ENCODE measurements at places on chromosomes 13 and 19. TPM values are rescaled to one million over a fixed set of nuclear protein-coding genes. Genes with fewer than 3 reads are reported as not detected.

DNA sequence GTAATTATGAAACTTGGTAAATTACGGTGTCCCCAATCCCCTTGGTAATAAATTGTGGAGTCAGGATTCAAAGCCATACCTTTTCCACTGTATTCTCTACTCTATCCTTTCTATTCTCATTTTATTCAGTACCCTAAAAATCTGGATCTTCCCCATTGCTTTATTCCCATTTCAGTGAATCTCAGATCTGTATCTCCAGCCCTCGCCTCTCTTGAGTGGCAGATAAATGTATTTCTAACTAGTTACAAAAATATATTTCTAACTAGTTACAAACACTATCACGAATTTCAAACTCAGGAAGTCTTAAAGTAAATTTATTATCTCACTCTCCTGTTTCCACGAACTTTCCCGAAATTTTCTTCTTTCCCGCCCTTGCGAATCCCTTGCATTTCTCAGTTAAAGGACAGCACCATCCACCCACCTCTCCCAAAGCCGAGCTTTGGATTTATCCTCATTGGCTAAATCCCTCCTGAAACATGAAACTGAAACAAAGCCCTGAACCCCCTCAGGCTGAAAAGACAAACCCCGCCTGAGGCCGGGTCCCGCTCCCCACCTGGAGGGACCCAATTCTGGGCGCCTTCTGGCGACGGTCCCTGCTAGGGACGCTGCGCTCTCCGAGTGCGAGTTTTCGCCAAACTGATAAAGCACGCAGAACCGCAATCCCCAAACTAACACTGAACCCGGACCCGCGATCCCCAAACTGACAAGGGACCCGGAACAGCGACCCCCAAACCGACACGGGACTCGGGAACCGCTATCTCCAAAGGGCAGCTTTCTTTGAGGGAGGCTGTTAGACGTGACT lies 164.3 kb upstream of the PABPC3 start:
- no peak overlapping the region for H3K27ac ChIP-seq
- peaks cover 8% of the 10 kb centered on the region for H3K4me1 ChIP-seq
- H3K4me3 ChIP-seq, result peak overlapping the region; percentile 47
- peaks cover 38% of the 10 kb centered on the region for H3K27me3 ChIP-seq
- DNase-seq, result no peak

DNA sequence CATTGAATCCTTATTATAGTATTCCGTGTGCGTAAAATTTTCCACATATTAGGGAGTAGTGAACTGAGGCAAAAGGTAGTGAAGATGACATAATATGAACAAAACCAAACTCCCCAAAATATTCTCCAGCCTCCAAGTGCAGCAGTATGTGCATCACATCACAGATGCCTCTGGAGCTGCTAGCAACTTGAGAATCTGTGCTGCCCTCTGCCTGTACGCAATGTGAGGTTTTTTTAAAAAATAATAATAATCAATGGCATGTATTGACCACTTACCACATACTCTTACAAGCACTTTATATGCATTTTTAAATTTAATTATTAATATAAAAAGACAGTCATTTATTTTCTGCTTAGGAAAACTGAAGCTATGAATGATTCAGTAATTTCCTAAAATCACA lies 583.0 kb upstream of the SPRY2 start:
- no peak overlapping the region for H3K27ac ChIP-seq
- DNase-seq, result no peak
- no peaks in the 10 kb centered on the region for H3K4me1 ChIP-seq
- H3K4me3 ChIP-seq, result no peak overlapping the region
- H3K36me3 ChIP-seq, result no peaks in the 10 kb centered on the region

Gene SF3A2
- total RNA-seq, result 147 TPM

Gene CLIP3
- 2.7 TPM for total RNA-seq

DNA sequence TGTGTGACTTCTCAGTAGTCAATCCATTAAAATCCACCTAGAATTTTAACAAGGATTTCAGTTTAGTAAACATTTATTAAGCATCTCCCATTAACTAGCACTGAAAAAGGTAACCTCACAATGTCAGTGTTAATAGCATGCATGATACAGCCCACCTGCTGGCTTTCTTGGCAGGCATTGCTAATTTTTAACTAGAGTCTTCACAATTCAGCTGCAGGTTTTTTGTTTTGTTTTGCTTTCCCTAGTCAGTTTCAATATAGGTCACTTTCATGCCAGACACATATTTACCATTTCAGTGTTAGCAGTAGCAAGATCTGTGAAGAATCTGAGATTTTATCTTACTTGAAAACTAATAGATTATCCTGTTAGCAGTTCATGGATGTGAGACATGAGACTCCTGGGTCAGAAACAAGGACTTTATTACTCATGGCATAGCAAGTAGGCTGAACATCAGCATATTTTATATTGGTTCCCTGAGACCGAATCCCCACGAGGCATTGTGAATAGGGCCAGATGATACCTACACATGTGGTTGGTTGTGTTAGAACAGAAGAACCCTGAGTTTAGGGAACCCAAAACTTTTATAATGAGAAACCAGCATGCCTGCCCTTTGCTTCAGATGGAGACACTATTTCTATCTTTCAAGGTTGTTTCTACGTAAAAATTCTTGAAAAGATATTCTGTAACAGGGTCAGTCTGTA lies 198.0 kb upstream of the HTR2A start:
- DNase-seq, result no peak
- no peaks in the 10 kb centered on the region for H3K36me3 ChIP-seq
- H3K4me1 ChIP-seq, result no peaks in the 10 kb centered on the region
- peaks cover 12% of the 10 kb centered on the region for H3K27me3 ChIP-seq
- H3K27ac ChIP-seq, result no peak overlapping the region
- H3K4me3 ChIP-seq, result no peak overlapping the region

GRCh38 chr19:42270346-42271044 lies 1.4 kb downstream of the CIC start:
- H3K27ac ChIP-seq, result peak overlapping the region; percentile 92
- H3K27me3 ChIP-seq, result no peaks in the 10 kb centered on the region
- peaks cover 42% of the 10 kb centered on the region for H3K4me1 ChIP-seq
- peak; percentile 67 for DNase-seq
- no peak overlapping the region for H3K4me3 ChIP-seq

DNA sequence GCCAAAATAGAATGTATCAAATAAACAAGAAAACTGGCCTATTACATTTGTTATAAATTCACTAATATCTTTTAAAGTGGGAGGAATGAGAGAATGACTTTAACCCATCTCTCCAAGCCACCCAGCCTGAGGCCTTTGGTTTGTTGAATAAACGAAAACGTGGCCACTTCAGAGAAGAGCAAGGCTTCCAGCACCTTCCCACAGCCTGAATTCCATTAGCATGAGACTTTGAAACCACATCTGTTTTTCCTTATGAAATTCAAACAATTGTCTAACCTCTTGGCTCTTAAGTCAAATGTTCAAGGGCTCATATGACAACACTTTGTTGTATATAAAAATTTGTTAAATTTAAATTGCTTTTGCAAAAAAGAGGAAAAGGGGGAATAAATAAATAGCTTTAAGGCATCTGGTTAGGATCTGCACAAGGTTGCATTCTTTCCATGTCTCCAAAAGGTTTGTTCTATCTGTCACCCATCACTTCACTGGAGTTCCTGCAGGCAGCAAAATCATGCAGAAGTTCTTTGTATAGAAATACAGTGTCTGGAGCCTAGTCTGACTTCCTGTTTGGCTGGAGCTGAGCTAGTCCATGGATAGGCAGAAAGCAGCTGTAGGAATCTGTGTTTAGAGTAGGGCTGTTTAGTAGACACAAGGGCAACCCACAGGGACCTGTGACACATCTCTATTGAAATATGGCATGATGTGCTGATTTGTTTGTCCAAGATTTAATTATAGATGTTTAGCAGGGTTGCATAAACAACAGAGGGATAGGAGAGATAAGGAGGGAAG lies 502.3 kb downstream of the KCTD12 start:
- DNase-seq, result no peak
- no peaks in the 10 kb centered on the region for H3K27me3 ChIP-seq
- H3K4me3 ChIP-seq, result no peak overlapping the region
- H3K27ac ChIP-seq, result no peak overlapping the region
- no peaks in the 10 kb centered on the region for H3K36me3 ChIP-seq

DNA sequence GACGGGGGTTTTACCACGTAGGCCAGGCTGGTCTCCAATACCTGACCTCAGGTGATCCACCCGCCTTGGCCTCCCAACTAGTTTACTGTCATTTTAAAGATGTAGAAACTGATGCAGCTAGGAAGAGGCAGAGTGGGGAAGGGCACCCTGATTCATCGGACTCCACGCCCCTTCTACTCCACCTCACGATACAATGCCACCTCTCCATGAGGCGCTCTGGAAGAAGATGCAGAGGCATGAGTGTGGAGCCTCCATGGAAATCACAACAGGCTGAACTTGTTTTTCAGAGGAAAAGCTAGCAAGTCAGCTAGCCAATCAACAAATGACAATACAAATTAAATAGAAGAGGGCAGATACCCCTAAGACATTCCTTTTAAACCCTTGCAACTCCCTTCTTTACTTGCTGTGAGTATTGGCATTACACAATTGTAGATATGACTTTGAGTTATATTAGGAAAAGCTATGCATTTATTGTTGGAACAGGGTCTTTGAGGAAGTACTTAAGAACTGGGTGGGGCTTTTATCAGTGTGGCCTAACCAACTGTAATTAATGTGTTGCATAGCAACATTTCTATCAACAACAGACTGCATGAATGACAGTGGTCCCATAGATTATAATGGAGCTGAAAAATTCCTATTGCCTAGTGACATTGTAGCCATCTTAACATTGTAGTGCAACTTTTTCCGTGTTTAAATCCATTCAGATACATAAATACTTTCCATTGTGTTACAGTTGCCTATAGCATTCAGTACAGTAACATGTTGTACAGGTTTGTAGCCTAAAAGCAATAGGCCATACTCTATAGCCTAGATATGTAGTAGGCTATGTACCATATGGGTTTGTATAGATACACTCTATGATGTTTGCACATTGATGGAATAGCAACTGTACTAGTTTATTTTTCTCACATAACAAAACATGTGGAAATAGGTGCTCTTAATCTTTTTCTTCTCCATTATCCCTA lies 17.6 kb downstream of the WDFY2 start:
- H3K4me3 ChIP-seq, result no peak overlapping the region
- H3K27ac ChIP-seq, result no peak overlapping the region
- H3K4me1 ChIP-seq, result peaks cover 24% of the 10 kb centered on the region
- H3K27me3 ChIP-seq, result no peaks in the 10 kb centered on the region
- no peaks in the 10 kb centered on the region for H3K36me3 ChIP-seq

DNA sequence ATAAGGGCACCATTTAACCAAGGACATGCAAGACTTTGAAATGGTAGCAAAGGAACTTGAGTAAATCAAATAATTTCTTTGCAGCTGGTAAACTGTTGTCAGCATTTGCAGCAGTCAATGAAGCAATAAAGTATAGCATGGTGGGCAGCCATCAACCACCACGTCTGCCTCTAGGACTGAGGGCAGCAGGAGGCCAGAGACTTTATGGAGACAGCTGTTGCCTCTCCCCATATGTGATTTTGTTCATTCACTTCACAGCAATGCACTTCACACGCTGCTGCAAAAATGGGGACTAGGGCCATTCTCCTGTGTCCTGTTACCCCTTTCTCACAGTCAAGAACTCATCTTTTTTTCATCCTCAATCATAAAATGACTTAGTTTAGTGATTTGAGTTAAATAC lies 51.3 kb upstream of the PCDH9 start:
- H3K27ac ChIP-seq, result no peak overlapping the region
- H3K4me1 ChIP-seq, result no peaks in the 10 kb centered on the region
- H3K36me3 ChIP-seq, result no peaks in the 10 kb centered on the region
- H3K27me3 ChIP-seq, result no peaks in the 10 kb centered on the region

DNA sequence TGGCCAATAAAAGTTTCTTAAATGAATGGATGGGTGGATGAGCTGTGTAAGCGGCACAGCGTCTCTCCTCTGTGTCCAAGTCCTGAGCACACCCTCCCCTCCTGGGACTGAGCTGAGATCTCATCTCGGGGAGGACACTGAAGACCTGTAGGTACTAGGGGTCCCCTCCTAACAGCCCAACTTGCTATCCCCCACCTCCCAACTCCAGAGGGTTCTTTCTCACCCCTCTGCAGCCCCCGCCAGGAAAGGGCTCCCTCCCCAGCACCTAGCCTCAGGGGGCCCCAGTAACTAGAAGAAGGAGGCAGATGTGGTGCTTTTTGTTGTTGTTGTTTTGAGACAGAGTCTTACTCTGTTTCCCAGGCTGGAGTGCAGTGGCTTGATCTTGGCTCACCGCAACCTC lies 1.1 kb upstream of the NANOS3 start:
- no peaks in the 10 kb centered on the region for H3K36me3 ChIP-seq
- no peak for DNase-seq
- H3K27me3 ChIP-seq, result no peaks in the 10 kb centered on the region

- H3K36me3 ChIP-seq, result peaks cover 2% of the 10 kb centered on the region
- no peak within 1 kb of the TSS for H3K27ac ChIP-seq
- no peak for DNase-seq
- no peak within 1 kb of the TSS for H3K4me3 ChIP-seq
- peaks cover 46% of the 10 kb centered on the region for H3K27me3 ChIP-seq
Measured at GRCh38 chr19:50649433-50650391, at the start of gene C19orf81. Gene C19orf81, plus strand, starts transcription at chr19:50649445. Its CDS starts 0 bp downstream, at chr19:50649445.

- peaks cover 52% of the 10 kb centered on the region for H3K27me3 ChIP-seq
- H3K36me3 ChIP-seq, result no peaks in the 10 kb centered on the region
- H3K27ac ChIP-seq, result no peak overlapping the region
- no peaks in the 10 kb centered on the region for H3K4me1 ChIP-seq
Measured at GRCh38 chr13:106499896-106500295, 35.6 kb downstream of the EFNB2 start.

DNA sequence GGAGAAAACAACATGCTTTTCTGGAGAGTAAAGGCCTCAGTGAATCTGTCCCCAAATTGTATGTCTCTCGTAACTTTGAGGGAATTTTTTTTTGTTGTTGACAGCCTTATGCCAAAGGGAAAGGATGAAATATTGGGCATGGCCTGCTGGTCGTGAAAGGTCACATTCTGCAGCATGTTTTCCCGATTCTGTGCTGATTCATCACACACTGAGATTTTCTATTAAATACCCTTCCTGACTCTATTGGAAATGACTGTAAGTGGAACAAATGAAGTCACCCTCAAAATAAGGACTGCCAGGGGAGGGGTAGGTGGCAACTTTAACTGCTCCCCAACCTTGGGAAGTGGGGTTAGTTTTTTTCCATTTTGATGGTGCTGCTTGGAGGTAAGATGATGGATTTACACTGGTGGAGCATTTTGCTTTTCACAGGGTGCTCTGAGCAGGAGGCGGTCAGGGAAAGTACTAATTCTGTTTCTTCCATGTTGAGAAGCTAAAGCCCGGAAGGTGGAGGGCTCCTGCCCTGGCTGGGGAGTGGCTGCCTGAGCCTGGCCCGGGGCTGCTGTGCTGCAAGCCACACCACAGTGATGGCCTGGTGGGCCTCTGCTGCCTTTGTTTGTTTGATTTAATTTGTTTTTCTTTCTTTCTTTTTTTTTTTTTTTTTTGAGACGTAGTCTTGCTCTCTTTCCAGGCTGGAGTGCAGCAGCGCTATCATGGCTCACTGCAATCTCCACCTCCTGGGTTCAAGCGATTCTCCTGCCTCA lies 116.8 kb upstream of the SPATA13 start:
- H3K27ac ChIP-seq, result no peak overlapping the region
- H3K4me1 ChIP-seq, result peaks cover 24% of the 10 kb centered on the region
- no peak for DNase-seq
- H3K27me3 ChIP-seq, result peaks cover 11% of the 10 kb centered on the region
- H3K4me3 ChIP-seq, result no peak overlapping the region

- H3K27me3 ChIP-seq, result no peaks in the 10 kb centered on the region
- H3K36me3 ChIP-seq, result peaks cover 11% of the 10 kb centered on the region
- H3K27ac ChIP-seq, result peak overlapping the region; percentile 97
- peak overlapping the region; percentile 60 for H3K4me3 ChIP-seq
- peaks cover 94% of the 10 kb centered on the region for H3K4me1 ChIP-seq
- peak; percentile 44 for DNase-seq
Measured at GRCh38 chr13:40974460-40975407, 44.4 kb downstream of the ELF1 start.

Gene EPS8L1
- 5.3 TPM for total RNA-seq

Measured in activated T-cell treated with anti-CD3 and anti-CD28 coated beads, Interleukin-2, amount 50 U/mL, for 72 hours (primary cell).